Urothelium cell line (cell line): ENCODE measurements at places on chromosomes 4 and X.

DNA sequence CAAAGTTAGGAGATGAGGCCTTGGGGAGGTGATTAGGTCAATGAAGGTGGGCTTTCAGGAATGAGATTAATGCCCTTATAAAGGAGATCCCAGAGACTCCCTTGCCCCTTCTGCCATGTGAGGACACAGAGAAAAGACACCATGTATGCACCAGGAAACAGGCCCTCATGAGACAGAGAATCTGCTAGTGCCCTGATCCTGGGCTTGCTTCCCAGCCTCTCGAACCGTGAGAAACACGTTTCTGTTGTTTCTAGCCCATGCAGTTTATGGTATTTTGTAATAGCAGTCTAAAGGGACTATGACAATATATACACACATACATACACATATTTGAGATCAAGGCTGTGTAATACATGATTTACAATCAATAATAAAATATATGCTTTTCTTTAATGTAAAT, 41.4 kb upstream of the ENPP6 start:
- no peak for DNase-seq

DNA sequence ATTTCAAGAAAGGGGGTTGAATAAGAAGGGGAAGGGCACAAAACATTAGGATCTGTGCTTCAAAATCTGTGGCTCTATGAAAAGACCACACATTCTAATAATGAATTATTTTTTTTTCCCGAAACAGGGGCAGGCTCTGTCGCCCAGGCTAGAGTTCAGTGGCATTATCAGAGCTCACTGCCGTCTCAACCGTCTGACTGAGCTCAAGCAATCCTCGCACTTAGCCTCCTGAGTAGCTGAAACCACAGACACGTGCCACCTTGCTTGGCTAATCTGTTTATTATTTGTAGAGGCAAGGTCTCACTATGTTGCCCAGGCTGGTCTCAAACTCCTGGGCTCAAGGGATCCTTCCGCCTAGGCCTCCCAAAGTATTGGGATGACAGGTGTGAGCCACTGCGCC, 33.4 kb downstream of the ACSL1 start:
- no peak for DNase-seq

DNA sequence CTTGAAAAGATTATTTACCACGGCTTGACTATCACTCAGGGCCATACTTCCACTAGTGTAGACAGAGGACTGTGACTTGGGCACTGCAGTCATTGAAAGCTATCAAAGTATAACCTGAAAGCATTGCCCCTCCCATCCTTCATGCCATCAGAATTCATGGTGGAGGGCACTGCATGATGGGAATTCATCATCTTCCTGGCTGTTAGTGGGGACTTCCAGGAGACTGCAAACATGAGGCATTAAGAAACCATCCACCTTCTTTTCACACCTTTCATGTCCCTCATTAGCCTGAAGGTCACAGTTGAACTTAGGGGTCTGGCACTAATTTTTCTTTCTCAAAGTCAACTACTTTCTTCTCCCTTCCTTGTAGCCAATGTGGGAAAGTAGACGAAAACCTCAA, 25.8 kb downstream of the VSIG4 start:
- no peak for DNase-seq

GRCh38 chrX:47958761-47959342, 44.9 kb downstream of the ZNF182 start:
- DNase-seq: no peak

DNA sequence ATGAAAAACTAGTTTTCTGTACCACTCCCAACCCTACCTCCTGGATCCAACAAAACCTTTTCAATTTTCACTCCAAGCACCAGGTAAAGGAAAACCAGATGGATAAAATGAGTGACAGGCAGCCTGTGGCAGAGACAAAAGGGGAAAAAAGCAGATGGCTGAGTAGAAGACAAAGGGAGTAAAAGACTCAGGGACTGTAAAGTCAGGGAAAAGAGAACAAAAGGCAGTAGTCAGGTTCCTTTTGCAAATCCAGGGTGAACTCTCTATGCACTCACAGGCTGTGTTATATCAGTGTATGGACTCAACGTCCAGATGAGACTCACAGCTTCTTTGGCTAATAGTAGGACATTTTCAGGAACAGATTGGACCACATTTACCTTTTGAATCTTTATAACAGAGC, 54.2 kb downstream of the QRFPR start:
- DNase-seq: no peak

- peak; percentile 63 for DNase-seq
Observed at GRCh38 chr4:158161551-158162354, 11.1 kb downstream of the GASK1B start.

- peak; percentile 50 for DNase-seq
Observed at GRCh38 chrX:40013266-40014195, 84.2 kb downstream of the BCOR start.

DNA sequence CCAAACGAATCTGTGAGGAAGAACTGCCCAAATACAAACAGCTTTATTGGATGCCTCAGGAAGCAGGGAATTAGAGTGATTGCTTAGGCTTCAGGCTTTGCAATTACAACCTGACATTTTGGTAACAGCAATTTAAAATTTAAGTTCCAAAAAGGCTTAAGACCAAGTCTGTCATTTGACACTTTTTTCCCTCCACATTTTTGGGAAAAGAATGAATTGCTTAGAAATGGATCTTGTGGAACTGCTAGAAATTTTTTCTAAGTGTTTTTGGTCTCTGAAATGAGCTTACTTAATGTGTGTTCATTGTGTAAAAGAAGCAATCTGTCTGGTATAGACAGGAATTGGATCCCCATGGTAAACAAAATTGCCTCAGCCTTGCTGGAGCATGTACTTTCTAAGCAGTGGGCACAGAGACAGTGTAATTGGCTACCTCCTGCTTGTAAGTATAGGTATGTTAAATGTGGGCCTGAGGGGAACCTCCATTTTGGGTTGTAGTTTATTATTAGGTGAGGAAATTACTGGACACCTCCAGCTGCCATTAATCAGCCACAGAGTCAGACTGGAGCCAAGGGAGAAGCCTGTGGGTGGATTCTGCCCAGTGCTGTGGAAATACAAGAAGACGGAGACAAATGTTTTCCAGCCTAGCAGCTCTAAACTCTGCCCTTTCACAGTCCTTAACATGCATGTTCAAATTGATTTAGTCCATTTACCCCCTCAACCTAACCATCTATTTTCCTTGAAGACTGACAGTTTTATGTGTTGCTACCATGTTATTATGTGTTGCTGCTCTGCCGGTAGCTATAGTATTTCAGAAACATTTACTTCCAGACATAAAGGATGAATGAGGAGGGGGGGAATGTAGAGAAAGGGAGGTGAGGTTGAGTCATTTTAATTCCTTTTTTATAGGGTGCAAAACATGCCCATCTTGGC, 473.0 kb downstream of the SPRY1 start:
- DNase-seq: no peak

- DNase-seq: no peak
Observed at GRCh38 chrX:6292599-6292998, 63.9 kb upstream of the NLGN4X start.

GRCh38 chr4:4946416-4946815, 72.8 kb downstream of the CYTL1 start:
- DNase-seq: no peak

DNA sequence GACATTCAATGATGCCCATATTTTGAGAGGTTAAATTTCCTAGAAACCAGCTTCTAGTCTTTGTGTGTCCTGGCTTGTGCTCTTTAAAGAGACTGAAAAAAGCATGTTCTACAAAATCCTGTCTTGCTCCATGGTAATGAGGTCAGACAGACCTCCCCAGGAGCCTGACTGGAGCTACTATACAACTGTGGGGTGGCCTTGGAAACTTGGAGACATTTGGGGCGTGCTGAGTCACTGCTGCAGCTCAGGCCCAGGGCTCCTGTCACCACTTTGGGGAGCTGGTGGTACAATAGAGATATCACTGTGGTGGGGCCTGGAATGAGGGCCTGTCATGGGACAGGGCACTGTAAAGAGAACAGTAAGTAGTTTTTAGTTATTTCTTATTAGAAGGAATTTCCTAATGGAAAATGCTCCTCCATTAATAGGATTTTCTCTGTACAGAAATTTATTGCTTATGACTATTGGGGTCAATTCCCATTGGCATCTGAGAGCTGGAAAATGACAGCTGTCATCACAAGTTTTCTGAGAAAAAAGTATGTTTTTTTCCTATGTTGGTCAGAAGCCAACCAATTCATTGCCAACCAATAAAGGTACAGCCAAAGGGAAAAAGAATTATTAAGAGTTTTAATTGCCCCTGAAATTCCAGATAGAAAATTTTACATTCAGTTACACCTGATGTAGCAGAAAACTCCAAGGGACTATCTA, 207.4 kb upstream of the JADE1 start:
- no peak for DNase-seq

DNA sequence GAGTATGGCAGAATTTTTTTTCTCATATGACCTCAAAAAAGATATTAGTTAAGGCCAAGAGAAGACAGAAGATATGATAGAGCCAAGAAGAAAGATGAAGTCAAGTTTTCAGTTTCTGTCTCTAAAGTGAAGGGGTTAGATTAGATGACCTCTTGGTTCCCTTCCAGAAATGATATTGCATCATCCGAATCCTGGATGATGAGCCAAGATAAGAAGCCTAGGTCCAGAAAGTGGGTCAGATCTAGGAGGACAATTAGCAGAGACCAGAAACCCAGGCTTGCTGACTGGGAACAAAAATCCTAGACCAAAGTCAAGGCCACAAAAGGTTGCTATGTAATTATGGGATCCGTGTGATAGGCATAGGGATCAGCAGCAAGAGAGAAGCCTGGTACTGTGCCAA, 20.2 kb downstream of the SATL1 start:
- no peak for DNase-seq

DNA sequence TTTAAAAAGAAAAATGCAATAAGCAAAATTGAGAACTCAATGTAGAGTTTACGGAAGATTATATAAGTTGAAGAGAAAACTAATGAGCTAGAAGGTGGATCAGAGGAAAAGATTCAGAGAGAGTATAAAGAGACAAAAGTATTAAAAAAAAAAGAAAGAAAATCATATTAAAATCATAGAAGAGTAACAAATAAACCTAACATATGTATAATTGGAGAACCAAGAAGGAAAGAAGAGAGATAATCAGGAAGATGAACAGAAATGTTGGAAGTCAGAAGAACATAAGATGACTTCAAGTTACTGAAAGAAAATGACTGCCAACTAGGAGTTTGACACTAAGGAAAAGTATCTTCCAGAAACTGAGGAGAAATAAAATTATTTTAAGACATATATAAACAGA, 34.3 kb upstream of the ANTXR2 start:
- no peak for DNase-seq

DNA sequence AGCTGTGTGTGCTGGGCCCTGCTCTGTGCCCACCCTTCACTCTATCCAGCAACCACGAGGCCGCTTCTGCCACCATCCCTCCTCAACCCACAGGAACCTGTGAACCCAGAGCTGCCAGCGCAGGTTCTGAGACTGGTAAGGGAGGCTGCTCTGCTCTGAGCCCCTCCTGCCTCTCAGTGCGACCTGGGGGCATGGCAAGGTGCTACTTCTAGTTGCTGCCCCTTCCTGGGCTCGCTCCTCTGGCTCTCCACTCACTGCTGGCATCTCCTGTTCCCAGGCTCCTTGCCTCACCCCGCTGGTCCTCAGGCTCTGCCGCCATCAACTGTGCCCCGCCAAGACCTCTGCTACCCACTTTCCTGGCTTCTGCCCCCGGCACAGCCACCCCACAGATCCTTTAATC, 39.3 kb downstream of the RNF212 start:
- no peak for DNase-seq

GRCh38 chr4:144621681-144622080, 24.3 kb upstream of the HHIP start:
- no peak for DNase-seq

GRCh38 chr4:81606801-81607501, 135.2 kb upstream of the RASGEF1B start:
- DNase-seq: no peak

DNA sequence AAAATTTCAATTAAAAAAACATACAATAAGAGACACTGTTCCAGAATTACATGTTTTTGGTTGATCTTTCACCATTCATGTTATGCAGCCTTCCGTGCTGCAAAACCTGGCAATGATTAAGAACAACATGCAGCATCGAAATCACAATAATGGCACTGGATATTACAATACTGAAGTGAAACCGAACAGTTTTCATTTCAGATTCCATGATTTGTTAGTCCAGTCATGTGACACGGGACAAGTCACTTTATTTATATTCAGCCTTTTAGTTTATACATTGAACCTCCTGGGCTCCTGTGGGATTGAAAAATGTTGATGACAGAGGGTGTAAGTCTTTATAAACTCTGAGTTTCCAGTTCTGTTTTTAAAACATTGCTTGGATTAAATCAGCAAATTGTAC, 142.5 kb upstream of the TTC29 start:
- no peak for DNase-seq

- DNase-seq: no peak
Observed at GRCh38 chr4:37463033-37463856, 218.7 kb downstream of the NWD2 start.

DNA sequence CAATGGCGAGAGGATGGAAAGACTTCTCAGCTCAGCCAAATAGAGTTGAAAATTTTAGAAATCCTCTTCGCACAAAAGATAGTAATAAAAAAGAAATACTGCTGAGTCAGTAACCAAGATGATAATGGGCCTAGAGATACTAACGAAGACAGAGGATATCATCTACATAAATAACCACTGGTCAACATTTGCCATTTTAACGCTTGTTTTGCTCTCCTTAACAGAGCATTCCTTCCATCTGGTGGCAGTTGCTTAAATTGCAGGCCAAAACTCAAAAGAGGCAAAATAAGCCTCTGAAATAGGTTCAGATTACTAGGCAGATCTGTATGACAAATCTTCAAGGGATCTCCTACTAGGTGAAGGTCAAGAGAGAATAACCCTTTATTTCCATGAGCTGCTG, 51.7 kb upstream of the MCF2 start:
- DNase-seq: peak; percentile 0

- DNase-seq: no peak
Observed at GRCh38 chrX:111309083-111309482, 38.8 kb upstream of the CAPN6 start.

DNA sequence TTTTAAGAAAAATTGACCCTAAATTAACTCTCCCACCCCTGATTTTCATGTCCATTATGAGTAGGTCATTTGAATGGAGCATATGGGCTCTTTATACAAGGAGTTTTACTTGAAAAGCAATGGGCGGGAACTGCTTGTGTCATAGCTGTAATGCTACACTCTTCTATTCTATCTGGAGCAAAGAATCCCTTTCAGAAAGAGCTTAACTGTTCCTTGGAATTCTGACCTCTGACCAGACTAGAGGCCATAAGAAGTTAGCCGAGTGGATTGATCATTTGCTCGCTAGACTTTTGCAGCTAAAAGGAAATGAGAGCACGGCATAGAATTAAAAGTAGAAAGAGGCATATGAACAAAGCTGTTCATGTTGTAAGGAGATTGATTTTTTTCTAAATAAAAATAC, 79.1 kb downstream of the DOCK11 start:
- DNase-seq: no peak

GRCh38 chr4:185836241-185837084, 24.5 kb upstream of the SORBS2 start:
- DNase-seq: no peak

GRCh38 chr4:2689114-2689513, 67.0 kb downstream of the TNIP2 start:
- no peak for DNase-seq

- no peak for DNase-seq
Observed at GRCh38 chrX:136227948-136228838, 23.0 kb downstream of the MAP7D3 start.

- DNase-seq: no peak
Observed at GRCh38 chr4:13892739-13893105, 265.2 kb upstream of the BOD1L1 start.

GRCh38 chr4:121633653-121634052, 63.1 kb downstream of the ANXA5 start:
- no peak for DNase-seq

GRCh38 chrX:41932885-41933284, 9.5 kb upstream of the CASK start:
- no peak for DNase-seq
